ENCODE measurements at places on chromosomes 4 and X.

DNA sequence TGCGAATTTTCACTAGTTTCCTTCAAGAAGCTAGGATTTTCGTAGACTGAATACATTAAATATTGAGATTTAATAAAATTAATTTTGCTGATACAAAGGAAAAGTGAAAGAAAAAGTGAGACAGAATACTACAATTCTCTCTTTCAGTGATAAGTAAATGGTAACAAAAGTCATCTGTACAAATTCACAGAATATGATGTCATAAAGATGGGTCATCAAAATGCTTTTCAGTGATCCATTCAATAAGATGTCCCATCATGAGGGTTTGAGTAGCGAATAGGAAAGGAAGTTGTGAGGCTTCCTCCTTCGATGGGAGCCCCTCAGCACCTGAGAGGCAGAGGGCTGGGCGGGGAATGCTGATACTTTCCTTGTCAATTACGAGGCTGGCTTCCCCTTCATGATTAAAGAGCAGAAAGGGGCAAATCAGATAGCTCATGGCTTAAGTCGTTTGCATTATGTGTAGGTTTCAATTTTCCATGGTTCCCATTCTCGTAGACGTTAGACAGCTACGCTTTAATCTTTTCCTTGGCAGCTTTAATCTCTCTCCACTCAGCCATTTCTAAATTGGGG lies 108.8 kb upstream of the SORBS2 start:
- no peak for DNase-seq

DNA sequence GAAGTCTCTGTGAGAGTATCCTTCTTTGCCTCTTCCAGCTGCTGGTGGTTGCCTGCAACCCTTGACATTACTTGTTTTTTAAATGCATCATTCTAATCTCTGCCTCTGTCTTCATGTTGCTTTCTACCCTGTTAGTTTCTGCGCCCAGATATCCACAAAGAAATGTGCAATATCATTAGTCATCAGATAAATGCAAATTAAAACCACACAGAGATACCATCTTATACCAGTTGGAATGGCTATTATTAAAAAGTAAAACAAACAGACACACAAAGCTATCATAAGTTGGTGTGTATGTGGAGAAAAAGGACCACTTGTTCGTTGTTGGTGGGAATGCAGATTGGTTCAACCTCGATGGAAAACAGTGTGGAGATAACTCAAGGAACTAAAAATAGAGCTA lies 517.4 kb downstream of the FAT4 start:
- DNase-seq = no peak

DNA sequence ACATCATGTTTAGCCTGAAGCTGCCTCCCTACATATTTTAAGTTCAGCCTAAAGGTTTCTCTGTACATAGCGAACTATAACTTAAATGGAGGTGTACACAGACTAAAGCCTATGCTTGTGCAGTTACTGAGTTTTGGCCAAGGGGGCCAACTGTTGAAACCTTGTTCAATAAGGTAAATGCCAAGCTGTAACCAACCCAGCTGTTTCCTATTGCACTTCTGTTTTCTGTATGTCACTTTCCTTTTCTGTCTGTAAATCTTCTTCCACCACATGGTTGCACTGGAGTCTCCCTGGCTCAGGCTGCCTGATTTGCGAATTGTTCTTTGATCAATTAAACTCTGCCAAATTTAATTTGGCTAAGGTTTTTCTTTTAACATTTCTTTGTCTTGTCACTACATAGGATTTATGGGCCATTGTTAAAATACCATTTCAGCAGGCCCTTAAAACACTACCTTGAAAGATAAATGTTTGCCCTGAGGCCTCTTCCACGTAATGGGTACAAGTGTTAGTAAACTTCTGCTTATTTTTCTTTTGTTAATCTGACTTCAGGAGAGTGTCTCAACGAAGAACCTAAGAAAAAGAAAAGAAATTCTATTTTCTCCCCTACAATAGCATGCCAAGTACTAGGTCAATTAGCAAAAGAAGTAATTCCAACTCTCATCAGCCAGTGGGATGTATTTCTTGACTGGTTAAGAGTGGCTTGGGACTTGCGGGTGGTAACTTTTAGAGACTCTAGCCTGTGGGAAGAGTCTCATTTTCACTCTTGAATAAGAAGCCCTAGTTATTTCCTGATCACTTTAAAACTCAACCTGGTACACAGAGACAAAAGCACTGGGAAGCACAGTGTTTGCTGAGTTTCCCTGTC lies 45.7 kb upstream of the PRSS12 start:
- no peak for DNase-seq

GRCh38 chr4:94623126-94623911 lies 134.4 kb upstream of the BMPR1B start:
- DNase-seq = no peak

DNA sequence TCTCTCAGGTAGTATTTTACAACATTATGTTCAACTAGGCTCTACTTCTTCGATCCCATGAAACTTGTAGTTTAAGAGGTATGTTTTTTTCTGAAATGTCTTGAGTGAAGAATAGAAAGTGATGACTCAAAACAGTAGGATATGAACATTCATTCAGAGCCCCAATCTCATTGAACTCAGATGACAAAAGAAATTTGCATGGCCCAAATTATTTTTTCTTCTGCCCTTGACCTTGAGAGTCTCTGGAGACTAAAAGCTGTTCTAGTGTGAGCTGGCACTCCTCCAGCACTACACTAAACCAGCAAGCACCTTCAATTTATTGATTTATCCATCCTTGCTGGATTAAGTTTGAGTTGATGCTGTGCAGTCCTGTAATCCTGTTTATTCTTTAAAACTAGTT lies 4.0 kb downstream of the DCLK2 start:
- no peak for DNase-seq

- DNase-seq = no peak
Observed at GRCh38 chrX:13110433-13111324, 66.3 kb upstream of the FAM9C start.

DNA sequence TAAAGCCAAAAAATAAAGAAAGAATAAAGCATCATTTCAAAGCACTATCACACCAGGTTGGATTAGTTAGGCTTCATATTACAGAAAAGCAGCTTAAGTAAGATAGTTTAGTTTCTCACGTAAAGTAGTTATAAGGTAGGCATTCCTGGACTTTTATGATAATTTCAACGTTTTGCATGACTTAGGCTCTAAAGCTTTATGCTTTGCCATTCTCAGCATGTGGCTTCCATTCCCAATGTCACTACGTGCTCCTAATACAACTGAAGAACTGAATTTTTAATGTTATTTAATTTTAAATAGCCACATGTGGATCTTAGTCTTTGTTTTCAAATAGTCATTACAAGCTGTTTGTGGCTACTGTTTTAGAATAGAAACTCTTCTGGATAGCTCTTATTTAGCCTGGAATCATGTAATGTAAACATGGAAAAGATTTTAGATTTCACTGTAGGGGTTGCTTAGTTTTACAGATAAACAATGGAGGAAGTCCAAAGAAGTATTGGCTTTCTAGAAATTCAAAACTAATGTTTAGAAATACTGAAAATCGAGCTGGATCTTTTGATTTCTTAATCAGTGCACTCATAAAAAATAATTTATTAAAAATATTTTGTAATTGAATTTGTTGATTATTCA lies 710.0 kb downstream of the IL1RAPL1 start:
- no peak for DNase-seq

DNA sequence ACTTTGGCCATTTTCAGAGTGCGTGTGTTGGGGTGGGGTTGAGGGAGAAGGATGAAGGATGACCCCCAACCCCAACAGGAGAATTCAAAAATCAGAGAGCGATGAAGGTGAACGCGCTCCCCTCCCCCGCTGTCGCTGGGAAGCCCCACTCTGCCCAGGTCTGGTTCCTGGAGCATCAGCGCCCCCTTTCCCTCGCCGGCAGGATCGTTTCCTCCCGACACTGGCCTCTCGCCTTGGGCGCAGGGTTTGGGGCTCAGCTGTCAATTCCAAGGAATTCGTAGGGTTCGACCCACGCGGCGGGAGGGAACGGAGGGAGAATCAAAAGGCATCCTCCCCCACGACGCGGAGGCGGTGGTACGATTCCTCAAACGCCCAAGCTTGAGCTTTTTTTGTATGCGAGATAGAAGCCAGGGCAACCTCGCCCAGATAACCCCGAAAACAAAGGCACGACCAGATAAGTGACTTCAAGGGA lies 1.0 kb upstream of the PDGFRA start:
- DNase-seq = peak; percentile 89

GRCh38 chr4:25756503-25756902 lies 100.9 kb downstream of the SLC34A2 start:
- no peak for DNase-seq

DNA sequence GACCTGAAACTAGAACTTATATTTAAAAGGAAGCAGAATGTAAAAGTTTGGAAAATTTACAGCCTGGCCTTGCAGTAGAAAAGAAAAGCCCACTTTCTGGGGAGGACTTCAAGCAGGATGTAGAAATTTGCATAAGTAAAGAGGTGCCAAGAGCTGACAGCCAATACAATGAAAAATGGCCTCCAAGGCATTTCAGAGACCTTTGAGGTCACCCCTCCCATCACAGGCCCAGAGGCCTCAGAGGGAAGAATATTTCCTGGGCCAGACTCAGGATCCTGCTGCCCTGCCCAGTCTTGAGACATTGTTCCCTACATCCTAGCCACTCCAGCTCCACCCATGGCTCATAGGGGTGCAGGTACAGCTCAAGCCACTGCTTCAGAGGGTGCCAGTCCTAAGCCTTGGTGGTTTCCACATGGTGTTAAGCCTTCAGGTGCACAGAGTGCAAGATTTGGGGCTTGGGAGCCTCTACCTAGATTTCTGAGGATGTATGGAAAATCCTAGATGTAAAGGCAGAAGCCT lies 518.9 kb upstream of the INTU start:
- no peak for DNase-seq

GRCh38 chrX:69424161-69424560 lies 80.0 kb upstream of the NALF2 start:
- no peak for DNase-seq

GRCh38 chrX:11386001-11386523 lies 92.8 kb downstream of the AMELX start:
- no peak for DNase-seq

DNA sequence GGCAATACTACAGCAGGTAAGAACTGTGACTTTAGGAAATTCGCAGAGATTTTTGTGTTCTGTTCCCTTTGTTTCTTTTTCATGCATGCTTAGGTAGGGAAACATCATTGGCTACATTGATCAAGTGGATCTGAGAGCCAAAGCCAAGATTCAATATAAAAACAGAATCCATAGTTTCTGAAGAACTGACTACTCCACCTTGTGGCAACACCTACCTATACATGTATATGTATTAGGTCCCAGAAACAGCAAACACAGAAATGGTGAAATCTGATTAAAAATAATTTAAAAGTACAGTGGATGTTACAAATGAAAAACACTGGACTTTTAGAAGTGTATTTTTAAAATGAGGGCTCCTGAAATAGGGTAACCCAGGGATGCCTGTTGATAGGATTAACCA lies 322.6 kb upstream of the MAOA start:
- DNase-seq = no peak

DNA sequence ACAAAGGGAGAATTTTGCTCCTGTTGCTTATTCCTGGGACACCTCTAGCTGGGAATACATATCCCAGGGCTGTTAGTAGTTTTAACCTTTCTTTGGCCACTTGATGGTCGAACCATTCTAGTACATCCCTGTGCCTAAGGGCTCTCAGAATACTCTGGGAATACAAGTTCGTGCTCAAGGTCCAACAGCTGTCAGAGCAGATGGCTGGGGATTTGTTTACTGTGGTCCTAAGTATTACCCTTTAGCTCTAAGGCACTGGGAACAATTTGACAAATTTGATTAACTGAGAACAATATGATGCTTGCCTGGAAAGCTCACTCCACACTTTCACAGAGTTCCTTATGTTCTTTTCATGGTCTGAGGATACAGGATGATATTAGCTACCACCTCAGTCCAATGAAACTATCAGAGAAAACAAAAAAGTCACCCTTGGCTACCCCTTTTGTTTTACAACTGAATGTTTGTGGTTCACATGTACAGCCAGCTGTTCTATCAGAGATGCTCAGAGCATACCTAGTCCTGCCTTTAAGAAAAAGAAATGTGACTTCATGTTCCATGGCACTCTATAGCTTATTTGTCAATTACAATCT lies 47.4 kb upstream of the PHOX2B start:
- no peak for DNase-seq

- DNase-seq = no peak
Observed at GRCh38 chr4:112170451-112170993, 25.3 kb downstream of the FAM241A start.

DNA sequence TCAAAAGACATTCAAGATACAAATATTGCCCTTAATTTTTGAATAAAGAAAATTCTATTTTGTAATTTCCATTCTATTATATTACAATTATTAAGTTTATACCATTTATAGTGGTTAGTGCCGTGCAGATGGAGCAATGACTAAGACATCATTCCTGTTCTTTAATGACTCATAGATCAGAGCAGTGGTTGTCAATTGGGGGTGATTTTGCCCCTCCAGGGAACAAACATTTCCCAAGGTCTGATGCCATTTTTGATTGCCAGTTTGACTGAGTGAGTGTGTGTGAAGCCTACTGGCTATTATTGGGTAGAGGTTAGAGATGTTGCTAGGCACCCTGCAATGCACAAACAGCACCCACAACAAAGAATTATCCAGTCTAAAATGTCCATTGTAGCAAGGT lies 97.9 kb upstream of the DDIT4L start:
- no peak for DNase-seq

DNA sequence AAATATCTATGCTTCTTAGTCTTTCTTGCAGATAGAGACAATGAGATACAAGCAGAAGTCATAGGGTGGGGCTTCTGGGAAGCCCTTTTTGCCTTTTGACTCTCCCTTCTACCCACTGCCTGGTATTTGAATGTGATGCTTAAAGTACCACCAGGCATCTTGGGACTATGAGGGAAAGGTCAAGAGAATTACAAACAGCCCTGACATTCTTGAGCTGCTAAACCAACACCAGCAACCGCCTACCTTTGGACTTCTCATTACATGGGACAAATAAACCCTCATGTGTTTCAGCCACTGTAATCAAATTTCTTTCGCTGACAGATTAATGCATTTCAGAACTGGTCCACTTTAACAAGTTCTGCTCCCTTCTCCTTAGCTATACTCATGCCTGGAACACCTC lies 112.8 kb downstream of the LUZP4 start:
- DNase-seq = no peak

GRCh38 chrX:49312176-49312575 lies 8.7 kb downstream of the GAGE10 start:
- DNase-seq = no peak
